ENCODE measurements at places on chromosomes 5 and 9. TPM values are rescaled to one million over a fixed set of nuclear protein-coding genes. Genes with fewer than 3 reads are reported as not detected.

GRCh38 chr5:176670449-176670848 lies 23.2 kb downstream of the TSPAN17 start:
- DNase-seq: no peak

DNA sequence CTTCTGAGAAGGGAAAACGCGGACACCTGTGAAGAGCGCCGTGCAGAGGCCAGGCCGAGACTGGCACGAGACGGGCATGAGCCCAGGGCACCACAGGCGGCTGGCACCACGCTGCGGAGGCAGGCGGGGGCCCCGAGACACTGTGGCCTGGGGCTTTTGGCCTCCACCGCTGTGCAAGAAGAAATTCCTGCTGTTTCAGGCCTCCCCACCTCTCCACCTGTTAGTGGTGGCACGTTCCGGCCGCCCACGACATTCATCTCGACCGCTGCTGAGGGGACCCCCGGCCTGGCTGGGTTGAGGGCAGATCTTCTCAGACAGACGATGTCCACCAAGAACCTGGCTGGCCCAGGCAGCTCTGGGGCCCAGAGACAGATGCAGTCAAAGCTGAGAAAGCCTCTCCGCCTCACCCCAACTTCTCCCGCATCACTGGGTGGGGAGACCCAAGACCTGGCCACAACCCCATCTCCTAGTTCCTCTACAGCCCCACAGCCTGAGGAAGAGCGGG lies 11.5 kb downstream of the NACC2 start:
- DNase-seq: no peak

CNTNAP3B gene
- total RNA-seq: 31.5 TPM

DNA sequence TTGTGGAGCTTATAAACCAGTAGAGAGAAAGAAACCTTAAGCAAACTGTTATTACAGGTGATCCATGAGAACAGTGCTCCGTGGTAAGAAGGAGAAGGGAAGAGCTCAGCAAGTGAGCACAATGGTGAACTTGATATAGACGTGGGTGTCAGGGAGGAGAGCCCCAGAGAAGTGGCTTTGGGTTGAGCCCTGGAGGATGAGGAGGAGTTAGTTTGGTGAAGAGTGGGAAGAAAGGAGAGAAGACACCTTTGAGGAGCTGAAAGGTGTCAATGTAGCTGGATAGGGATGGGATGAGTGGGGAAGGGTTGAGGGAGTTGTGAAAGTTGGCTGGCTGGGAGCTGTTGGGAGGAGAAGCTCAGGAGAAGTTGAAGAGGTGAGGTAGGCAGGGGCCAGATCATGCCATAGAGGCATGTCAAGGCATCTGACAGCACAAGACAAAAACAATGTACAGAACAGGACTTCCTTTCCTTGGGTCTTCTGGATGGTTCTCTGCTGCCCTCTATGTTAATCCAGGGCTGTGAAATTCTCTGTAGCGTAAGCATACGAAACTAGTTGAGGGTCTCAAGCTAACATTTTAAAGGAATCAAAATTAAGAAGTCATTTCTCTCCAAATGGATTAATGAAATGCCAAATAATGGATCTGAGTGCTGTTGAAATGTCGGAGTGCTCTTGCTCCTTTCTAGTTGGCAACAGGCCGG lies 501.9 kb downstream of the KDM4C start:
- no peak for DNase-seq

- no peak for DNase-seq
Observed at GRCh38 chr9:131470581-131470991, 32.1 kb upstream of the POMT1 start.

- no peak for DNase-seq
Observed at GRCh38 chr5:127997201-127997704, 86.3 kb upstream of the SLC12A2 start.

GRCh38 chr5:179187229-179187678 lies 127.1 kb downstream of the ZNF354C start:
- DNase-seq: no peak

DNA sequence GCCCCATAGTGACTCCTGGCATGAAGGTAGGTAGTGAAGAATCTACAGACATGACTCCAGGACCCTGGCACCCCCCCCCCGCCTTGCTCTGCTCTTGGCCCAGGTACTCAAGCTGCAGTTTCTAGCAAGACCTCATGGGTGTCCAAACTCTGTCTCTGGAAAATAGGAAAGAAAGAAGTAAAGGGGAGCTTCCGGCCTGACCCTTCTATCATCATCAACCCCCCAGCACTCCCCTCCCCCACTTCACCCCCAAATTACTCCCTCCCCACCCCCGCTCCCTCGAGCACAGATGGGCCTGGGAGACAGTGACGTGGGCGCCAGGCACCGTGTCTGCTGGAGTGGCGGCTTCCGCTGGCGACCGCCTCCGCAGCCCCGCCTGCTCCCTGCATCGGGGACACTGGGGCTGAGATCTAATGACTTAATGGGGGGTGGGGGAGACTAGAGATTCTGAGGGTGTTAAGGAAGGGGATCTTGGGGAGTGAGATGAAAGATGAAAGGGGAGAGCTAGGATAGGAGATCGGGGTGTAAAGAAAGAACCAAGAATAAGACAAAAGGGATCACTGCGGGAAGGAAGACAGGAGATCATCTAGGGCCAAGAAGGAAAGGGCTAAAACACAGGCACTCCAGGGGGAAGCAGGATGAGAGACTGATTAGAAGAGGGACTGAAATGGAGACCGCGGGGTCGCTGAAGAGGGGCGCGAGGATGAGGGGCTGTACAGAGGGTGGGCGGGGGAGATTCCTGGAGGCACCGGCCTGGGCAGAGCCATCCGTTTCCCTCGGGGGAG lies 1.1 kb upstream of the DNAJB5 start:
- DNase-seq: no peak

GAPVD1 gene
- total RNA-seq: 44.0 TPM

- no peak for DNase-seq
Observed at GRCh38 chr5:32307769-32308194, 5.0 kb downstream of the MTMR12 start.

PCDHGB7 gene
- 25.2 TPM for total RNA-seq

- no peak for DNase-seq
Observed at GRCh38 chr5:180194410-180195345, 14.3 kb downstream of the RASGEF1C start.

DNA sequence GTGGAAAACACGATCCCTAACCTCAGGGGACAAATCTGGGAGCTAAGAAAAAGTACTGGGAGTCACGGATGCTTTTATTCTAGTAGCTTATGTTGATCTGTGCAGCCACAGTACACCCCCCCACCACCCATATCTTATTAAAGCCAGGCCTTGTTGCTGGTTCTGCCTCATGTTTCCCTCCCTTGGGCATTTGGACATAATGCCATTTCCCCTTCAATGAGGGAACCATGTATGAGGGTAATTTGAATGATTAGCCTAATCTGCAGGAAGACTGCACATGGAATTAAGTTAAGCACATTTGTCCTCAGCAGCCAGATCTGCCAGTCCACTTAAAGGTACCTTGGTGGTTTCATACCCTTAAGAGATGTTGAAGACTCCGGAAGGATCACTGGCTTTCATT lies 102.0 kb downstream of the ARHGAP26 start:
- no peak for DNase-seq

- no peak for DNase-seq
Observed at GRCh38 chr5:170402508-170402907, 13.3 kb upstream of the KCNMB1 start.

DNA sequence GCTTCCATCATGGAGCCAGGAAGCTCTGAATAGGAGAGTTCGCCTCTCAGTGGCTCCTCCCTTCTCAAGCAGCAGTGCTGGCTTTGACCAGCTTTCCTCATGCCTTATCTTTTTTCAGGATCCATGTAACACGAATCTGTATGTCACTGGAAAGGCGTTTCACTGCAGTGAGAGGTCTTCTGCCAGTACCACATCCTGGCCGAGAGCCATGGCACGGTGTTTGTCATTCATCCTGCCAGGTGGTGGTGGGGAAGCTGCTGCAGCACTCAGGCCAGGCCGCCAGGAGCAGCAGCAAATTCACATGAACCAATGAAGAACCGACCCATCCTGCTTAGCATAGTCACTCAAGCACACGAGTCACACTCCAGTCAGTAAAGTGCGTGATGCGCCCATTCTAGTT lies 179.0 kb downstream of the FANCC start:
- no peak for DNase-seq

- no peak for DNase-seq
Observed at GRCh38 chr5:117454716-117455212, 880.1 kb upstream of the SEMA6A start.

DNA sequence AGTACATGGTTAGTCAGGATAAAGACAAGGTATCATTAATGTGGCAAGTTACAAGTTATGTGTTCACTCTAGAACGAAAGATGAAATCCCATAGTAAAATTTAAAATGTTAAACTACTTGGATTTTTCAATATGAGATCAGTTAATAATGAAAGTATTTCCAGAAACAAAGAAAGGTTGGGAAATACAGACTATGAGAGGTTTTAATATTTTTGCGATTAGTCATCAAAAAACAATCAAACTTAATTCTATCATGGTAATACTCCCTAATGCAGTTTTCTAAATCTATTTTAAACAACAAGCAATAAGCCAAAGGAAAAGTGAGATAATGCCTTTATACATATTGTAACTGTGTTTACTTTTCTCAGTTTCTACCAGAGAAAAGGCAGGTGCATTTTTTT lies 10.6 kb downstream of the CDH12 start:
- DNase-seq: no peak
